HEK293T (cell line): ENCODE measurements at places on chromosomes 3 and 15.
A peak's percentile ranks its signal among the peaks of the same experiment; 100 is the strongest.

GRCh38 chr3:32467333-32468070 lies 35.1 kb downstream of the CMTM6 start:
- DNase-seq = peak; percentile 93

DNA sequence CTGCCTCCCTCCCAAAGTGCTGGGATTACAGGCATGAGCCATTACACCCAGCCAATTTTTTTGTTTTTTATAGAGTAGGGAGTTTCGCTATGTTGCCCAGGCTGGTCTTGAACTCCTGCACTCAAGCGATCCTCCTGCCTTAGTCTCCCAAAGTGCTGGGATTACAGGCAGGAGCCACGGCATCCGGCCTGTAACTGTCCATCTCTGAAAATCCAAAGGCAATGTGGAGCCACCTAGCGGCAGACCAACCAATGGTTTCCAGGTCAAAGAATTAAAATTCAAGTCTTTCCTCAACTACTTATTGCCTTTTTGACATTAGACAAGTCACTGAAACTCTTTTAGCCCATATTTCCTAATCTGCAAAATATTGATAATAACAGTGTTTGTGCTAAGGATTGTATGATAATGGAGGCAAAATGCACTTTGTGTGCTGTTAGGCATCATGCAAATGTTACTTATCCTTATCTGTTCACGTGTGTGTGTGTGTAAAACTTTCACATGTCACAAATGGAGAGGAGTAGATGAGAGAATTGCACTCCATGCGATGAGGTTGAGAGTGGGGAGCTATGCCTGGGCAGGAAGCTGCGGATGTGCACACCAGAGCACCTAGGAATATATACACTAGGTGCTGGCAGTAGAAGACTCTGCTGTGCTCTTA lies 48.7 kb downstream of the COL8A1 start:
- peak; percentile 63 for DNase-seq

DNA sequence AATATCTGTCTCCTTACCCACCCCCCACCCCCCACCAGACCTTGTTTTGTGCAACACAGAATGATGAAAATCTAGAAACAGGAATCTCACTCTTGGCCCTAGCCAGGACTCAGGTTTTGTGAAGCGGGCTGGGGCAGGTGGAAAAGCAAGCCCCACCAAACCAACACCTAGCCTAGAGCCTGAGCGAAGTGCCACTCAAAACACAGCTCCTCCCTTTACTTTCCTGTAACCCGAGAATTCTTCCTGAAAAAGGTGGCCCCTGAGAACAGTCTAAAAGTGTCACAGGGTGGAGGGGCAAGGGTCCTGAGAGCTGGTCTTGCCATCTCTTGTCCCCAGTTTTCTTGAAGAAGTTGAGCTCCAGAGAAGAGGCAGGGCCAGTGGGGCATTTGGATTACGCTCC lies 17.4 kb upstream of the RPUSD3 start:
- no peak for DNase-seq

GRCh38 chr15:36605604-36606263 lies 26.3 kb downstream of the CDIN1 start:
- DNase-seq = no peak

DNA sequence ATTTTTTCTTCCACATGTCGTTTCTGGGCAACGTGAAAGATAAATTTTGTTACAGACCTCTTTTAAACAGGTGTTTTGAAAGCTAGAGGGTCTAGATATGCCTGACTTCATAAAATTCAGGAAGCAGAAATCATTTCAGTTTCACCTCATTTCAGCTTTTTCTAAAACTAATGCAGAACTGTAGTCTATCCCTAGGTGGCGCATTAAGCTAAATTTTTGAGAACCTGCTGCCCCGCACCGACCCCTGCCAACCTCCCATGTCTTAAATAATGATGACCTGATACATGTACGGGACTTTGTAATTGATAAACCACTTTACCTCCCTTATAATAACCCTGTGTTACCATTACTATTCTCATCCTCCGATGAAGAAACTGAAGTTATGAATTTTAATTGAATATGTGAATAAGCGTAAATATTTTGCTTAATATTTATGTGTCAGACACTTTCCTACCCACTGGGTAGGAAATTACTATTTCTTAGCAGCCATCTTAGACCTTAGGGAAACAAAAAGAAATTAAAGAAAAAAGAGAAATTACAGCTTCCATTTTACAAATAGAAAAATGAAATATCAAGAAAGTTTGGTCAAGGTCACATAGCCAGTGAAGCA lies 78.7 kb upstream of the GCNT3 start:
- peak; percentile 31 for DNase-seq

- no peak for DNase-seq
These were observed 139.6 kb upstream of the SGO1 start for GRCh38 chr3:20325563-20325962.

GRCh38 chr15:69075440-69075839 lies 60.9 kb downstream of the NOX5 start:
- no peak for DNase-seq

- no peak for DNase-seq
These were observed 21.8 kb upstream of the PFN2 start for GRCh38 chr3:149992416-149993058.

DNA sequence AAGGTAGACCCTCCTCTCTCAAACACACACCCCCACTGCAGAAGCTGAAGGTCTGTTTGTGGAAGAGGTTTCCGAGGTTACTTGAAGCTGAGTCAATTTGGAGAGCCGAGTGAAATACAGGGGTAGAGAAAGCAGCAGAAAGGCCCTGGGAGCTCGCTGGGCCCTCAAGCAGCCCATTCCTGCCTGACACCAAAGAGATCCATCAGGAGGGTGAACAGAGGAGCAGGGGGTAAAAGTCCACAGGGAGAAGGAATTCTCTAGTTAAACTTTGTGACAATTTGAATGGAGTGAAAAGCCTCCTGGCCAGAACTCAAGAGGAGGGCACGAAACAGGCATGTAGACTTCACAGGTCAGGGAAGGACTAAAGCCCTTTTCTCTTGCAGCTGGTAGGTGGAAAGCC lies 13.6 kb upstream of the SLC27A2 start:
- no peak for DNase-seq

DNA sequence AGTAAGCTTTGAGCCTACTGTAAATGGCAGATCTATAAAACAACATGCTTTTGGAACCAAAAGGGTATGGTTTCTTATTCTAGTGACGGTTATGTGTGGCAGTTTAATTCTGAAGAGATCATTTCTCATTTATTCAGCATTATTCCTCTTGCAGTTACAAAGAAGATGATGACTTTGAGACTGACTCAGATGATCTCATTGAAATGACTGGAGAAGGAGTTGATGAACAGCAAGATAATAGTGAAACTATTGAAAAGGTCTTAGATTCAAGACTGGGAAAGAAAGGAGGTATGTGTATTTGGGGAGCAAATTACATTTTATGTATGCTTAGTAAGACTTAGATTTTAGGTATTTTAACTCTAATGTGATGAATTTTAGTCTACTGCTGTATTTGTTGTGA lies 41.5 kb downstream of the CHD2 start:
- no peak for DNase-seq

- no peak for DNase-seq
These were observed 5.2 kb downstream of the HEG1 start for GRCh38 chr3:125050488-125051090.

- no peak for DNase-seq
These were observed 8.1 kb upstream of the MAPK6 start for GRCh38 chr15:52010633-52011595.

- no peak for DNase-seq
These were observed 48.1 kb upstream of the CRBN start for GRCh38 chr3:3227640-3228039.

- DNase-seq = no peak
These were observed 367 bp upstream of the TARS3 start for GRCh38 chr15:101724675-101725005.

GRCh38 chr3:146550743-146551510 lies 6.5 kb upstream of the PLSCR1 start:
- DNase-seq = no peak

DNA sequence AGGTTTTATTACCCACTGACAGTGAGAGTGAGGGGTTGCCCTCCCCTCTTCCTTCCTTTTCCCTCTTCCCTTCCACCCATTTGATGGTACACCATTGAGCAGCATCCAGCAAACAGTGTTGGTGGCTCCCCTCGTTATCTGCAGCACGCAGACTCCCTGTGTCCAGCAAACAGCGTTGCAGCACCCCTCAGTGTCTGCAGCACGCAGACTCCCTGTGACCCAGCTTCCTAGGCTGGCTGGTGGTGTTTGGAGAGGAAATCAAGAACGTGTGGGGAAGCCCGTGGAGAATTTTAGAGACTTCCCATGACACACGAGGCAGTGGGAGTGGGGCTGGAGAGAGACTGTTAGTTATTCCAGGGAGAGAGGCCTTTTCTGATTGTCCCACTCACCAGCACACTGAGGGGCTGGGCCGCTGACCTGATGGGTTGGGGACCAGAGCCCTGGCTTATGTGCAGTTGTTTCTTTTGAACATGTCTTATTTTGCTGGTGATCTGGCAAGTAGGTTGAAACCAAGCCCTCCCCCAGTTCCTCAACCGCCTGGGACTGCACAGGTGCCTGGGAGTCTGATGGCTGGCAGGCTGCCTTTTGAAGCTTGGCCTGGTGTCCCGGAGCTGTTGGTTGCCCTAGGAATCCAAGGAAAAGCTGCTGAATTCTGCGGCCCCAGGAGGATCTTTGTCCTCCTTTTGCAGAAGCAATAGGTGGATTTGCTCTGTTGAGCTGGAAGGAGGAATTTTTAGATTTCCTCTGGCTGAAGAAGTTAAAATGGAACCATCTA lies 19.0 kb downstream of the APBA2 start:
- DNase-seq = no peak

DNA sequence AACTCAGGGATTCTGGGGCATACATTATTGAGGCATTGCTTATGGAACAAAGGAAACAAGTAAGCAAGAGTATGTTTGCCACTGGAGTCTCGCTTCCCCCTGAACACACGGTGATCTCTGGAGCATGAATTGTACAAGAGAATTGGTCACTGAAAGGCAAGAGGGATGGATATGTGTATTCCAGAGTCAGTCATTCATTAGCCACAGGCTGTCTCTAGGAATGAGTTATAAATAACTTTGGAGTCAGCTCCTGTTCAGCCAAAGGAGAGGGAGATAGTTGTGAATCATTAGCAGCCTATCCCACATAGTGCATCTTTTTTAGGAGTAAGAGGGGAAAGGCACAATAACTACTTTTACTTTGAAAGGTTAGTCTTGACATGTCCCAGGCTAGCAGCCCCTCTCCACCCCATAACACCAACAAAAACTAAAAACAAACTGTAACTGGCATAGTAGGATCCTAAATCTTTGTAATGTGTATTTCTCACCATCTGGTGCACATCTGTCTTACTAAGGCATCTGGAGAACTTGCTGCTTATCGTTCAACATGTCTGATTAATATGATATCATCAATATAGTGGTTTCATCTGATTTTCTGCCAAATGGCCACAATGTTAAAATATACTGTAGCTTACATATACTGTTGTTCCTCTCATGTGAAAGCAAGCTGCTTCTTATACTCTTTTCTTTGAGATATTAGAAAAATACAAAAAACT lies 462.2 kb downstream of the GRM7 start:
- DNase-seq = no peak

DNA sequence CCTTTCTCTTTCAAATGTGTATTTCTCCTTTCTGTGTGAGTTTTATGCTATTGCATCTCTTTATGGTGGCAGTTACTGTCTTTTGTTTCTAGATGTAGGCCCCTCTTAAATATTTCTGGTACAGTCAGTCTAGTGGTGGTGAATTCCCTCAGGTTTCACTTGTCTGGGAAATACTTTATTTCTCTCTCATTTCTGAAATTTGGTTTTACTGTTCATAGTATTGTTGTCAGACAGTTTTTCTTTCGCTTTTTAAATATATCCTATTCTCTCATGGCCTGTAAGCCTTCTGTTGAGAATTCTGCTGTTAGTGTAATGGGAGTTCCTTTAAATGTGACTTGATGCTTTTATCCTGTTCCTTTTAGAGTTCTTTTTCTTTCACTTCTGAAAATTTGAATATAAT lies 874.0 kb downstream of the PLOD2 start:
- DNase-seq = no peak

DNA sequence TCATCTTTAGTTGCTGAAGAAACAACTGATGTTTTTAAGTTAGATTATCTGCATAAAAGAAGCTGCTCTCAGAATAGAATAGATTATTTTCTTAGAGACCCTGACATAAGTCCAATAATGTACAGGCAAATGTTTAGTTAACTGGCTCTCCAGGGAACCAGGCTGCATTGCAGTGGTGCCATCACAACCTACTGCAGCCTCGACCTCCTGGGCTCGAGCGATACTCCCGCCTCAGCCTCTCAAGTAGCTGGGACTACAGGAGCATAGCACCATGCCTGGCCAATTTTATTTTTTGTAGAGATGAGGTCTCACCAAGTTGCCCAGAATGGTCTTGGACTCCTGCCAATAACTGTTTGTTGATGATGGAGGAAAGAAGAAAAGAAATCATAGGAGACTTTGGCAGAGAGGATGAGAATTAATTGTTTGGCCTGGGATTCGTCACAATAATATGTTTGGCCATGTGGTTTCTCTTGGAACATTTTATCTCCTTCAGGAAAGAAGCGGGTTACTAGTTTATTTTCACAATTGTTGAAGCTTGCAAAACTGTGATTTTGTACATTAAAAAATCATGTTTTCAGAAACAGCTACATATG lies 429.2 kb downstream of the CADM2 start:
- no peak for DNase-seq

GRCh38 chr3:49747792-49748480 lies 24.2 kb upstream of the GMPPB start:
- DNase-seq = no peak

- DNase-seq = no peak
These were observed 39.5 kb downstream of the ITPR1 start for GRCh38 chr3:4532535-4533112.

DNA sequence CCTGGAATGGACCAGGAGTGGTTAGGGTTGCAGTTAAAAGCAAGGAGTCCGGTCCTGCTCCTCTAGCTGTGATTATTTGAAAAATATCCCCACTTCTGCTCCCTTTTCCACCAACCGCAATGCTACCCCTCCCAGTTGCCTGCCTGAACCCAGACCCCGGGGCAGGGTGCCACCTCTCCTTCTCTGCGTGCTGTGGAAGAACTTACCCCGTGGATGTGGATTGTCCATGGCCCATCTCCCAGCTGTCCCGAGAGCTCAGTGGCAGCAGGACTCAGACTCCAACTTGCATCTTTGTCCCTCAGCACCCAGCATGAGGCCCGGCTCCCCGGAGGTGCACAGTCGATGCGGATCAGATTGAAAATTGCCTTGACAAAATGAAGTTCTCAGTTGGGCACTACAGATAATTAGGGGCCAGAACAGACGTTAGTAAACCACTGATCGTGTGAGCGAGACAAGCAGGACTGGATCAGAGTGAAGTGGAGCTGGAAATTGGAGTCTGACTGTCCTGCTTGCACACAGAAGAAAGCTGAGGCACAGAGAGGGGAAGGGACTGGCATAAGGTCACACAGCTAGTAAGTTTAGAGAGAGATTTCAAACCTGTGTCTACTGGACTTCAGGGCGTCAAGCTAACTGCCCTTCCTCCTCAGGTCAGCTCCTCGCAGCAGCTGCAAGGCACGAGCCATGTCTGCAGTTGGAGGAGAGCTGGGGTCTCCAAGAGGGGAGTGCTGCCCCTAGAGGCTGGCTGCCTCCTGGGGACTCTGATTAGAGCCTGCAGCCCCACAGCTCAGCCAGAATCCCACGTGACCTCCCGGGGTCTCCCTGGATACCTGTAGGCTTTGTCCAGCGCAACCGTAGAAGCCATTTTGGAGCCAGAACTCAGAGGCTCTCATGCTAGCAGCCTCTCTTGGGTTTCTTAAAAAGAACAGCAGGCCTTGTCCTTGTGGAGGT lies 14.7 kb downstream of the SLC6A1 start:
- DNase-seq = no peak
